Liver (tissue), 10 donors: ENCODE measurements at places on chromosomes 5 and 9. TPM values are rescaled to one million over a fixed set of nuclear protein-coding genes. Genes with fewer than 3 reads are reported as not detected.

Gene ADRB2
- total RNA-seq, result 7.6 TPM

Gene JMY
- total RNA-seq, result 8.6 TPM

- no peak for DNase-seq
Observed at GRCh38 chr9:104795082-104795481, 31.2 kb downstream of the NIPSNAP3B start.

GRCh38 chr9:77707383-77708063 is 59.4 kb upstream of the GNA14 start:
- DNase-seq, result no peak

DNA sequence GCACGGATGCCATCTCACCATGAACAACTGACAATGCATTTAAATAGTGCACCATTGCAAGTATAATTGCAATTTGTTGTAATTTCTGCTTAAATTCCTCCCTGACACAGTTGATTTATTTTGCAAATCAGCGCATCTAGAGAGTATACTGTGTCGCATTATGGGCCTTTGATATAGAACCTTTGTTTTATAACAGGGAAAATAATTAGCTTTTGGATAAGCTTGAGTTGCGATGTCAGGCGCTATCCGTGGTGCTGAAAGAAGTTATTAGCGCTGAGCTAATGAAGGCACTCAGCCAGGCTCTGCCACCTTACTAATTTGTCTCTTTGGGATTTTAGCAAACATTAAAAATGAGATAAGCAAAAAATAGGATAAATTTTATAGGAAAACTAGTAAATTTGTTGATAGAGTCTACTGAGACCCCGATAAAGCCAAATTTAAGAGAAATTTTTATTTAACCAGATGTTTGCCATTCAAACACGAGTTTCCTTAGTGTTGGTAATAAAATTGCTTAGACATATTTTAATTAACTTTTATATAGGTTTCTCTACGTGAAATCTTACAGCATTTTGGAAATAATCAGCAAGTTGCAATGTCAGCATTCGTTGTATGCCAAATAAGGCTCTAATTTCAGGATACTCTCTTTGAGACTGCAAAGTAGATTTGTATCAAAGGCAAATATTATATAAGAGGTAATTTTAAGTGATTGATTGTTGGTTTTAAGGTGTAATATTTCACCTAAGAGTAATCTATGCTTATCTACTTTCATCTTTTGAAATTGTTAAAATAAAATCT is 355.5 kb downstream of the TLR4 start:
- no peak for DNase-seq
